Activated CD4-positive, alpha-beta T cell treated with anti-CD3 and anti-CD28 coated beads, Interleukin-2, amount 10 ng/mL, durations not matched to agents 7 days and 5 days (primary cell): ENCODE measurements at places on chromosomes 11 and 22. TPM values are rescaled to one million over a fixed set of nuclear protein-coding genes. Genes with fewer than 3 reads are reported as not detected.

The RCOR2 gene
- 0.40 TPM for total RNA-seq

The GLYATL1 gene
- total RNA-seq = not detected

The MUC6 gene
- not detected for total RNA-seq

The OR5I1 gene
- not detected for total RNA-seq

The MRGPRG gene
- not detected for total RNA-seq

The KRTAP5-2 gene
- not detected for total RNA-seq

The SH3BP1 gene
- 187 TPM for total RNA-seq

The SERPING1 gene
- total RNA-seq = not detected

- DNase-seq = peak; percentile 92
Observed at GRCh38 chr11:69048694-69049489, at the start of gene TPCN2. TPCN2 (plus strand) TSS chr11:69048932; CDS start chr11:69048998, 66 bp downstream.

- no peak for DNase-seq
Observed at GRCh38 chr11:68927280-68928135, 23.8 kb downstream of the IGHMBP2 start.

DNA sequence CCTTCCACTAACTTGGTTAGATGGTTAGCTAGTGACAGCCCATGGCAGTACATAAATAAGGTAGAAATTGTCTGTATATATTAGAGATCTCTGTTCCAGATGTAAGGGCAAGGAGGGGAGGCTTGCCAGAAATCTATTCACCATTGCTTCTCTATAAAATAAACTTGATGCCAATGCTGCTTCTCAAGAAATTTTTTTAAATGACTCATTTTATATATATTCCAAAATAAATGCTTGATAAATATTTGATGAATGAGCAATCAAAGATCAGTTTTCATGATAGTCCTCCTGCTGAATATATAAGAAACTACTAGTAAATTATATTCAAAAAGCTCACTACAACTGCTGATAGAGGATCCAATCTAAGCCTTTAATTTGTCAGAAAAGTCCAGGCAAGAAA lies 710.6 kb upstream of the CCDC179 start:
- no peak for DNase-seq

DNA sequence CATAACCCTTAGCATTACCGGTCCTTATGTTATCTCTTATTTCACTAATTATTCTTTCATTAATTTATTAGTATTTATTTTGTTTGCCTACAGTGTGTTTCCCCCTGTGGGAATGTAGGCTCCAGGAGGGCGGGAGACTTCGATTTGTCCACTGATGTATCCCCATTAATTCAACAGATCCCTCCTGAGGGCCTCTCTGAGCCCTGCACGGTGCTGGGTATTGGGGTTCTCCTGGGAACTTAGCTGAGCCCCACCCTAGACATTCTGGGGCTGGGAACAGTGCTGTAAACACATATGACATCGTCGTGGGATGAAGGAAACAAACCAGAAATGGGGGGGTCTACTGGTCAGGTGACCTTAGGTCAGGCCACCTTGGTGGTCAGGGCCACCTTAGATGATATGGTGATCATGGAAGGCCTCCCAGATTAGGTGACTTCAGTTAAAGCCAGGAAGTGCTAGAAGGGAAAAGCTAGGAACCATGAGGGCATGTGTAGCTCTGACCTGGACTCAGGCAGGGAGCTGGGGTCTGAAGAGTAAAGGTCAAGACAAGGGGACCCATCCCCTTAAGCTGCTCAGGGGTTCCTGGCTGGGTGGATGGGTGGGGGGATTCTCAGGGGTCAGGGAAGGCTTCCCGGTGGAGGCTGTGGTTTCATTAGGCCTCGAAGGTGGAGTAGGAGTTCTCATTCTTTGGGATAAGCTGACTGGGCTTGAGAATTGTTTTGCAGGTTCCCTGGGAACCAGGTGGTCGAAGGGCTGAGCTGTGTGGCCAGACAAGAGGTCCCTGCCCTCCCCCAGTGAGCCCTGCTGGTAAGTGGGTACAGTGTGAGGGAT lies 1.0 kb downstream of the PHETA2 start:
- DNase-seq = no peak

DNA sequence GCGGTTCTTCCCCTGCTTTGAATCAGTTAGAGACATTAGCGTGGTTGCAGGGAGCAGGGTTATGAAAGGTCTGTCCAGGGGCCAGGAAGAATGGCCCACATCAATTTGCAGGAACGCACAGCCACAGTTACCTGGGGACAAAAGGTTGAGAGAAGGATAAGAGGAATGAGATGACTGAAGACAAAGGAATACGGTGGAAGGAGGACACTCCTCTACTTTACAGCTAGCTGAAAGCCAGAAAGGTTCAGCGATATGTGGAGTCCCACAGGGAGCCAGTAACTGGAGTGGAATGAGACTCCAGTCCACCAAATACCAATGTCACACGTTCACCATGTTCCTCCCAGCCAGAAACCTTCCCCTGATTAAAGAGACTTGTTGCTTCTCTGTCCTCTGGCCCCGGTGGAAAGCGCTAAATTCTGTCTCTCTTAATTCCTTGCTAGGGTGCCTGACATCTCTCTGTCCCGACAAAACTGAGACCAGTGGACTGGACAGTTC lies 10.7 kb downstream of the XNDC1N start:
- no peak for DNase-seq

DNA sequence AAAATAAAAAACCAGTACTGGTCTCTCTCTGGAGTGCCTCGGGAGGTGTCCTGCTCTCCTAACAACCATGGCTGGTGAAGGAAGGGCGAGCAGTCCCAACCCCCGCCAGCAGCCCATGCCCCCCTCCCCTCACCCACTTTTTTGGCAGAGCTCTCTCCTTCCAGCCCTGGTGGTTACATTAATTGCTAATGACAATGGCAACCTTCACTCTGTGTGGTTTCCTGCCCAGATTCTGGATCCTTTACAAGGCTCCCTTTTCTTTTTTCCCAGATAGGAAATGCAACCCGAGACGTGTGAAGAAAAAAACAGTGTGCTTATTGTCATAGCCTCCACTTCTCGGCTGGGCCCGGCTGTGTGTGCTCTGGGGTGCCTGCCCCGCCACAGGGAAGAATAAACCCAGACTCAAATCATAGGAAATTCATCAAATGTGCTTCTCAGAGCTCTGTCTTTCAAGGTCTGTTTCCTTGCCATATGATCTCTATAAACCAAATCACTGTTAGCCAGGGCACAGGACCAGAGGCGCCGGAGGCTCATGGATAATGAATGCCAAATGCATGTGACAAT lies 513.0 kb downstream of the SOX6 start:
- no peak for DNase-seq

- no peak for DNase-seq
Observed at GRCh38 chr11:120109531-120109930, 28.4 kb downstream of the TRIM29 start.

- no peak for DNase-seq
Observed at GRCh38 chr11:129728581-129728980, 87.1 kb upstream of the TMEM45B start.

DNA sequence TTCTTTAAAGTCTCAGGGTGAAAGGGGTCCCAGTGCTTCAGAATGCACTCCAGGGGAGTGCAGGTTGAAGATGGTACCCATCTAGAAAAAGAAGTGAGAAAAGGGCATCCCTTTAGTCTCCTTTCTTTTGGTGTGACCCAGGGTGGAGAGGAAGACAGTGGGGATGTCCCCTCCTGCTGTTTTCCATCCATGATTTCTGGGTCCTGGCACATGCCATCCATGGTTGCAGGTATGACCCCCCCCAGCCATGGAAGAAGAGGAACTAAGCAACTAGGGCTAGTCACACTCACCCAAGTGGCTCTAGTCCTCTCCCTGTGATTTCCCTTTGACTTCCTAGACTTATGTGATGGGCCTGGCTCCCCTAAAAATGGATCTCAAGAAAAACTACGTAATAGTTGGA lies 15.9 kb upstream of the EI24 start:
- no peak for DNase-seq

DNA sequence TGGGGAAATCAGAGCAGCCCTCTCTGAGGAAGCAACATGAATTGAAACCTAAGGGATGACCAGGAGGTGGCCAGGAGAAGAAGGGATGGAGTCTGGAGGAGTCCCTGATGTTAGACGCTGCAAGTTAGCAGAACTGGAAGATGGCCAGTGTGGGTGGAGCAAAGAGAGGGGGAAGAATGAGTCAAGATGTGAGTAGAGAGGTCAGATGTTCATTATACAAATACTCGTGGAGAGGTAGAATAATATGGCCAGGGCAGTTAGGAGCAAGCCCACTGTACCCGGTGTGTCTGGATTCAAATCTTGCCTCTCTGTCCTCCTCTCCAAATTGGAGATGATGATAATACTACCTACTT lies 242.0 kb downstream of the TENM4 start:
- DNase-seq = no peak

DNA sequence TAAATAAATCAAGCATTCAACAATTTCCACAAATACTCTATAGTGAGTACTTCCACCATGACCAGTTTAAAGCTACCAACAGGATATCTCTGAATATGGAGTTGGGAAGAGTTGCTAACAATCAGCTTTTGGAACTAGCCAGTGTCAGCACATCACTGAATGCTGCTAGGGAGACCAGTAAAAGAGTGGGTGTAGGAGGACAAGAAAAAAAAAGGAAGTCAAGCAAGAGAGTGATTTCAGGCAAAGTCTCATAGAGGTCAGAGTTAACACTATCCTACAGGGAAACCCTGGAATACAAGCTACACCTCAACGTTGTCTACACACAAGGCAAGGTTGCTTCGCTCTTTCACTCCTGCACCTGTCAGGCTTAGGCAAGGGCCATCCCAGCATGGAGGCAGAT lies 24.2 kb downstream of the EIF3F start:
- DNase-seq = no peak

- DNase-seq = no peak
Observed at GRCh38 chr11:26231252-26231661, 100.7 kb upstream of the ANO3 start.

DNA sequence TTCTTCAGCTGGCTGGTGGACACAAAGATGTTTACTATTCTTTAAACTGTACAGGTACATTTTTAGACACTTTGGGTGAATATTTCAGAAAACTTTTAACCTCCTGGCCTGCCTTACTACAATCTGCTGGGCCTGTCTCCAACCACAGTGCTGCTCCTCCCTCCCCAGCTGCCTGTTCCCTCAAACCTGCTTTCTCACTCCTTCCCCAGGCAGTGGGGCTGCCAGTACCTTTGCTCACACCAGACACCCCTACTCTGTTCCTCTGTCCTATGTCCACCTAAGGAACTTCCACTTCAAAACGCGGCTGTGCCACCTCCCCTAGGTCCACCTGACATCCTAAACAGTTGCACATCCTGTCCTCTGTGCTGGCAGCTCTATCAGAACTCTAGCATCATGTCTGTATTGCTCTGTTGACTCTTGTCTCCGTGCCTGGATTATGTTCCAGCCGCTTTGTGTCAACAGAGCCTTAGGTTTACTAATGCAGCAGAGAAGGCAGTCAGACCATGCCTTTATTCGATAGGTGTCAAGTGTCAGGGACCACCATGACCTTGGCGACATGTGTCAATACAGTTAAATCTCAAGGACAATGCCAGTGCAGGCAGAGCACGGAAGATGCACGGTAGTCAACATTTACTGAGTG lies 13.4 kb downstream of the ZP1 start:
- DNase-seq = no peak

- no peak for DNase-seq
Observed at GRCh38 chr11:132911186-132911585, 621.1 kb downstream of the OPCML start.

- DNase-seq = peak; percentile 27
Observed at GRCh38 chr11:86800076-86800959, at the start of gene PRSS23. PRSS23 (plus strand) TSS chr11:86800542; CDS start chr11:86807644, 7,102 bp downstream.

DNA sequence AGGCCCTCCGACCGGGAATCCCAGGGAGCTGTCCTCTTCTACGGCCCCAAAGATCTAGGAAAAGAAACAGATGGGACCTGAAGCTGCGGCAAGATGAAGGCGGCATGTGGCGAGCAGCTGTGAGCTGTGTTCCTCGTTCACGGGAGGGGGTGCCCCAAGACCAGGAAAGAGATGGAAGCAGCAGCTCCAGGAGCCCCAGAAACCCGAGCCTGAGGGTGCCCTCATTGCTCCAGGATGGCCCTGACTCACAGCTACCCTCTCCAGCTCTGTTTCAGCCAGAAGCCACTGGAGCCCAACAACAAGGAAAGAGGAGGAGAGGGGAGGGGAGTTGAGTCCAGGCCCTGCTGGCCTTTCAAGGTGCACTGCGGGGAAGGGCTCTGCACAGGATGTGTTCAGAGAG lies 23.7 kb upstream of the NAP1L4 start:
- DNase-seq = no peak

- DNase-seq = no peak
Observed at GRCh38 chr11:64458997-64459396, 100.0 kb downstream of the RPS6KA4 start.

DNA sequence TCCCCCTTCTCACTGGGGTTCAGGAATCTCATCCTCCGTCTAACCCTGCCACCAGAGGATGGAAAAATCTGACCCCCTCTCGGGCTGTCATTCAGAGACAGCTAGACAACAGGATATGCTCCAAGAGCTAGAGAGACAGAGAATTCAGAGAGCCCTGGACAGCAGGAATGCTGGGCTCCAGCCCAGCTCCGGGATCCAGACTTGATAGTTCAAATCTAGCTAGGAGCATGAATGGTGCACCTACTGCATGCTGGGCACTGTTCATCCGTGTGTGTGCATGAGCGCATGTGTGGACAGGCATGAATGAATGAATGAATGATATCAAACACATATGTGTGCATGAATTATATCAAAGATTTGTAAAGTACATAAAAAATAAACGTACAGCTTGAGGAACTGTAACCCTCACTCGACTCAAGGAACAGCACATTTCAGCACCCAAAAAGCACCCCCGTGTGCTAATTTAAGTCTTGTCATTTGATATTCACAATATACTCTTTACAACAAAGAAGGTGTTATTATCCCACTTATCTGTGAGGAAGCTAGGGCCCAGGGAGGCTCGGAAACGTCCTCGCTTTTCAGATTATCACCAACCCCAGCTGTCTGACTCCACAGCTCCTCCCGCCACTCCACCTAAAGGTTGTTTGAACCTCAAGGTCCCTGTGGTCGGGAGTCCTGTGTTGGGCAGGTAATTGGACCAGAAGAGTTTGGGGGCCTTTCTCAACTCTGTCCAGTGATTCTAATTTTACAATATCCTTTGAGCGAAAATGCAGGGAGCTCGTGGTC lies 640 bp upstream of the VSIG10L2 start:
- DNase-seq = no peak

DNA sequence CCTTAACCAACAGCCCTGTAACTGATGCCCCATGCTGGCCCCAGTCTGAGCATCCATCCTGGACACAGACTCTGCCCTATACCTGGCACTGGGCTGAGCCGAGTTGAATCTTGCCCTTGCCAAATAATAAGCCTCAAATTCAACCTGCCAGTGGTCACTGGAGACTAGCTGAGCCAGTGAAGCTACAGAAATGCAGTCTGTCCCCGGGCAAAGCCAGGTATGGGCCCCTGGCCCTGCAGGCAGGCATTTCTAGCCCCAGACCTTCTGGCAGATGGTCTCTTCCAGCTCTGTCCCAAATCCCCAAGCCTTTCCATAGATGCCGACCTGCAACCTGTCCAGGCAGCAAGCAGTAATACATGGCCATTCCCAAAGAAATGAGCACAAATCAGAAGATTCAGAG lies 4.7 kb downstream of the CLPB start:
- DNase-seq = no peak

- peak; percentile 20 for DNase-seq
Observed at GRCh38 chr11:43573233-43573632, 107.3 kb upstream of the HSD17B12 start.
